ENCODE measurements at places on chromosomes 13 and 19.

- no peak for DNase-seq
Observed at GRCh38 chr19:56142087-56142787, 1.1 kb downstream of the ZNF444 start.

- peak; percentile 77 for DNase-seq
Observed at GRCh38 chr13:98653463-98653985, 76.6 kb upstream of the STK24 start.

DNA sequence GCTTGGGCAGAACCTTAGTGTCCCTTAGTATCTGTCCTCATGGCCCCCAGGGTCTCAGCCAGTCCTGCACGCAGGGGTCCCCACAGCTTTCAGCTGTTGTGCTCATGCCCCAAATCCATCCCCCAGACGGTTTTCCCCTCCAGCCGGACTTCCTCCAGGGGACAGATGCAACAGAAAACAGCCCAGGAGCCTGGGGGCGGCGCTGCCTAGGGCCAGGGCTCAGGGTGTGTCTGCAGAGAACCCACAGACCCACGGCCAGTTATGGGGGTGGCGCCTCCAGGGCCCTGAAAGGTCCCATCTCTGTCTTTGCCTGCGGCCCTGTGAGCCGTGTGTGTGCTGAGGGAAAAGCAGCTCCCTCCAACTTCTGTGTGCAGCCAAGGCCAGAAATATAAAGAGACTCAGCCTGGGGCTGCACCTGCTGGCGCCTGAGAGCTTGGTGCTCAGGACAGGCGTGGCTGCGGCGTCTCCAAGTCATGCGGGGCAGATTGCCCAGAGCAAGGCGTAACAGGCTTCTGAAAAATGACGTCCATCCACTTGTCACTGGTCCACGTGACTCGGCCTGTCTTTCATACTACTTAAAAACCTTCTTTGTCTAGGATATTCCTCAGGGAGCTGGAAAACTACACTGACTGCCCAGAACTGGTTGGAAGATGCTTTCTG, 22.1 kb upstream of the F7 start:
- DNase-seq: no peak

DNA sequence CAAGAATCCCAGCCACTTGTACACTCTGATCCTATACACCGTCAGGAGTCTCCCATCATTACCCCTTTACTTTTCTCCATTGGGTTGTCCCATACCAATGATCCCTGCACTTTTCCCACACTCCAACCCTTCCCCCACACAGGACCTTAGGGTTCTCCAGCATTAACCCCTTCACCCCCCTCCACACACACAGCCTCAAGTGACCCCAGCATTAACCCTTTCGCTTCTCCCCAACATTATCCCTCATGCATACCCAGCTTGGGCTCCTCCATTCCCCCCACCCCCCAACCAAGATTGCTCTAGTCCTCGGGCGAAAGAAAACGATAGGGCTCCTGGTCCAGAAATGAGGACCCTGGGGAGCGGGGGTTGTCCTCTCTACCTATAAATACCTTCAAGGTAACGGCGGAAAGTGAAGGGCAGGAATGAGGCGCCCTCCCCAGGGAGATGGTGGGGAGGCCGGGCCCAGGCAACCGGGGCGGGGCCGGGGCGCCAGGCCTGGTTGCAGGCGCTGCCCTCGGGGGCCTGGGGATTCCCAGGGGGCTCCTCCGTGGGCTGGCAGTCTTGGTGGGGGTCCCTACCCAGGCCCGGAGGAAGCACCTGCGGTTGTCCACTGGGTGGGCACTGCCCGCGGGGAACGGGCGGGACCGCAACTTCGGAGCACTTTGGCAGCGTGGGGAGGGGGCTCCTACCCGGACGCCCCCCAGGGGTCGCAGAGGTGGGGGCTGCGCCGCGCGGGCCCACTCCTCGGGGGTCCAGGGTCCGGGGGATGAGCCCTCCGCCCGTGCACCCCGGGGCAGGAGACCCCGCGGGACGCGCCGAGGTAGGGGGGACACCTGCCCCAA, 757 bp downstream of the WIZ start:
- DNase-seq: no peak

DNA sequence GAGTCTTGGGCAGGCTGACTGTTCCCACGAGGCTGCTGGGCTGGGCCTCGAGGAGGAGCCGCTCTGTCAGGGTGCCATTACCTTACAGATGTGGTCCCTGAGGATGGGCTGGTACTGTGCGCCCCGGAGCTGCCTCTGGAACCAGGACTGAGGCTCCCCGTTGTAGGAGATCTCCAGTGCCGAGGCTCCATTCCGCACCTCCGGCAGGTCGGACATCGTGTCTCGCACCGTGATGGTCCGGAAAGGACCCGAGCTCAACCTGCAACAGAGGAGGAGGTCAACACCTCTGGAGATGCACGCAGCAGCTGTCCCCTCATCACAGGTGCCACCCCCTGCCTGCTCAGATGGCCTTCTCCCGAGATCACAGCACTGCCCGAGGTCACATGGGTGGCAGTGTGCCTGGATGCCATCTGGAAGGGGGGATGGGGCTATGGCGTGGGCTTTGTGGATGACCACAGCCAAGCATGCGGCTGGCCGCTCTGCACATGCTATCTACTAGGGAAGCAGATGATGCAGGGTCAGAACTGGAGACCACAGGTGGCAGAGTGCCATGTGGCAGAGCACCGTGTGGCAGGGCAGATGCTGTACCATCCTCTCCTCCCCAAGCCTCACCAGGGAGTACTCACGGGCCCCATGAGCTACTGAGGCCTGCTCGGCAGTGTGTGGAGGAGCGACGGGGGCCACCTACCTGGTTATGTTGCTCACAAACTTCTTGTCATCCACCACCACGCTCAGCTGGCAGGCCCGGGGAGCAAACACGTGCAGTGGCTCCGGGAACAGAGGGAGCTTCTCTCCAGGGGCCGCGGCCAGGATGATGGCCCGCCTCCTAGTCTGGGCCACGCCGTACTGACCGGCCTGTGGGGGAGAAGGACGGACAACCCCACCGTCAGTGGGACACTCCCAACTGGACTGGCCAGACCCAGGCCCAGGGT, 18.3 kb upstream of the EIF3G start:
- DNase-seq: no peak

DNA sequence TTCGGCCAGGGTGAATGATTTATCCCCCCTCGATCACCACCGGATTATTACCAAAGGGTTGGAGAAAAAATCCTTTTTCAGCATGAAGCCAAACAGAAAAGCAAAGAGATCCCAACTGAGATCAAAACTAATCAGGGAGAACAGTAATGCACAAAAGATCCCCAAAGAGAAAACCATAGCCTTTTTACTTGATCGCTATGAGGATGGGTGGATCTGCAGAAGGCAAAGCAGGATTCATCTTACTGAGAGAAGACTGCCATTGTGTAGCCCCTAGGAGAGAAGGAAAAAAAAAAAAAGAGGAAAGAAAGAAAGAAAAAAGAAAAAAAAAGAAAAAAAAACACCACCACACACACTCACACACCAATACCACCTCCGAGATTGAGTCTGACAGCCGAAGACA, at the start of gene FGF14:
FGF14 (minus strand) TSS at position 283 of the 400 bp plus-strand sequence.
- no peak for DNase-seq

DNA sequence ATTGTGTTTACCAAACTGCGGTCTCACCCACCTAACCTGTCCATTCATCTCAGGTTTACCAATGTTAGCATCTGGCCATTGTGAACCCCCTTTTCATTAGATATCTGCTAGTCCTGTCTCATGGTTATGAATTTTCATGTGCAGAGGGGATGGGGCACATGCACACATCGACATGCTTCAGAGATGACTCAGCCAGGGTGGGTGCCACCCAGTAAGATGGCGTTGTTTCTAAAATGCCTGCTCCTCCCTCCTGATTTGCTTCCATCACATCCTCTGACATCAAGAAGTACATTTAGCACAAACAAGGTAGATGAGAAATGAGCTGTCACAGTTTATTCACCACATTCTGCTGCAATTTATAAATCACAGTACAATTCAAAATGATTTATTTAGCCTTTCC, 51.3 kb downstream of the GPALPP1 start:
- no peak for DNase-seq

DNA sequence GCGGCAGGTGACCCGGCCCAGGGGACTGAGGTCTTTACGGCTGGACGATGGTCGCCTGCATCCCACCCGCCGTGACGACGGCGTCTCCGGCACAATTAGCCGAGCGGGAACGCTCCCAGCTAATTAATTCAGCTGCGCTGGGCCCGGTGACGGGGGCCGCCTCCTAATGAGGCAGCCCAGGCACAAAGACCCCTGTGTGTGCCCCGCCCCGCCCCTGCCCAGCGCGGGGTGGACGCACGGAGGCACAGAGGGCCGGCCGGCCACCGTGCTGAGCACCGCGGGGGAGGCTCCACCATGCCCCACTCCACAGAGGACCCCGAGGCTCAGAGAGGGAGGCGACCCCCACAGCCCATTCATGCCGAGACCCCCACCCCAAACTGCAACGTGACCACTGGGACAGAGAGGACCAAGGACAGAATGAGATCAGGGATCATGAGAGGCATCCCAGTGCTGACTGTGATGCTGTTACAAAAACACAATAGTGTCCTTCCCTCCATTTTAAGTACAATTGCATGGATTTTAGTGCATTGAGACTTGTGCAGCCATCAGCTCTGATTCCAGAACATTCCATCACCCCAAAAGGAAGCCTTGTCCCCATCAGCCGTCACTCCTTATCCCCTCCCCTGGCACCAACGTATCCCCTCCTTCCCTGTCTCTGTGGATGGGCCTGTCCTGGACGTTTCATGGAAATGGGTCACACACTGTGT, 17.0 kb downstream of the EFNA2 start:
- no peak for DNase-seq

GRCh38 chr13:76222511-76222910, 586.4 kb downstream of the LMO7 start:
- no peak for DNase-seq

- peak; percentile 5 for DNase-seq
Observed at GRCh38 chr13:100815476-100816046, 141.0 kb upstream of the TMTC4 start.

- DNase-seq: no peak
Observed at GRCh38 chr19:29413435-29413834, 112.4 kb upstream of the VSTM2B start.

GRCh38 chr13:112450904-112451240, 74.7 kb downstream of the SPACA7 start:
- no peak for DNase-seq

DNA sequence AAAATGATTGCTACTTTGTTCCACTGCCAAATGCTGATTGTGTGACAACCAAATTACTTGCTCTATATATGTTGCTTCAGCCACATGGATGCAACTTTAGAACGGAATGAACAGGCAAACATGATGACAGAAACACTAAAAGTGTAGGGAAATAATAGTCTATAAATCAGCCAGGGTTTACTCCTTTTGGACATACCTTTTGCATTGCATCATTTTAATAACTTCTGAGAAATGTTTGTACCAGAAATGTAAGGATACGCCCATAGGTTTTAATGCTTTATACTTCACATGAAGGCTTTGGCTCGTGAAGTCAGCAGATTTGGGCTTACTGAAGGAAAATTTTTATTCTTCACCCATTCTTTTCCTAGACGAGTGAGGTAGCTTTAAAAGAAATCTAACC, 141.0 kb downstream of the POSTN start:
- peak; percentile 50 for DNase-seq

DNA sequence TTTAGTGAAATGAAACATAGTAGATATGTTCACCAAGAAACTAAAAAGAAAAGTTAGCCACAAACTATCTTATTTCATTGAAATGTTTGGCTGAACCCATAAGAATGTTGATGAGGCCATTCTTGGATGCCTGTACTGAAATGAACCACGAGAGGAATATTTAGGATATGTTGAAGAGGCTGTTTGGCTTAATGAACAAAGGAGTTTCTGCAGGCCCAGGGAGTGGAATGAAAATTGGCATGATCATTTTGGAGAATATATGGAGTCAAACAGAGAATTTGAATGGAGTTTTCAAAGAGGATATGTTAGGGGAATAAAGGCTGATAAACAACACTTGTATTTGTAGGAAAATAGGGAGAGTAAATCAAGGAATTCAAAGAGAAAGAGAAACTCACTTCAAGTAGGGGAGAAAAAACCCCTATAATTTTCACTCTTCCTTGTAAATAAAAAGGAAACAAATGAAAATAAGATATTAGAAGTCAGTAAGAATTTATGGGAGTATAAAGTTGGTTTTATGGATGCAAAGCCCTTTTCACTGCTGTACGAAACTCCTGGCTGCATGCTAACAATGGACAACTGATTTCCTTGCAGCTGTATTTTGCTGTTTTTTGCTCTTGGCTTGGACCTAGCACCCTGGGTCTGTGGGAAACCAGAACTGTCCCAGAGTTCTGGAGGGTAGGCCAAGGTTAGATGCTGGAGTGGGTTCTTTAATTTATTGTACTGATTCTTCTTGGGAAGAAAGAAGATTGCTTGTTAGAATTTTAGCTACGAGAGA, 36.5 kb downstream of the KL start:
- peak; percentile 29 for DNase-seq

DNA sequence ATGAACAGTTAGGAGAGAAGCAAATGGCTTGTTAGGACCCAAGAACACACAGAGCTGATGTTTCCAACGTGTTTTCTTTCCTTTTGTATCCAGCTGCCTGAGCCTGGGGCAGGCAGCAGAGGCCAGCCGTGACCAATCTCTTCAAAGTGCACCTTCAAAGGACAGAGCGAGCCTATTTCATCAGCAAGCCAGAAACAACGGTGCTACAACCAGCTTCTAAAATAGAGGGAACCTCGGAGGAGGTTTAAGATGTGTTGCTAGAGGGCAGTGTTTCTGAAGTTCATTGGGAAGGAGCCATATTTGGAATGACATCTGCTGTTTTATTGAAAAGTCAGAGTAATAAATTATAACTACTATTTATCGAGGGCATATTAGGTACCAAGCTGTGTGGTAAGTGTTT, 56.2 kb upstream of the RFC3 start:
- DNase-seq: peak; percentile 19

DNA sequence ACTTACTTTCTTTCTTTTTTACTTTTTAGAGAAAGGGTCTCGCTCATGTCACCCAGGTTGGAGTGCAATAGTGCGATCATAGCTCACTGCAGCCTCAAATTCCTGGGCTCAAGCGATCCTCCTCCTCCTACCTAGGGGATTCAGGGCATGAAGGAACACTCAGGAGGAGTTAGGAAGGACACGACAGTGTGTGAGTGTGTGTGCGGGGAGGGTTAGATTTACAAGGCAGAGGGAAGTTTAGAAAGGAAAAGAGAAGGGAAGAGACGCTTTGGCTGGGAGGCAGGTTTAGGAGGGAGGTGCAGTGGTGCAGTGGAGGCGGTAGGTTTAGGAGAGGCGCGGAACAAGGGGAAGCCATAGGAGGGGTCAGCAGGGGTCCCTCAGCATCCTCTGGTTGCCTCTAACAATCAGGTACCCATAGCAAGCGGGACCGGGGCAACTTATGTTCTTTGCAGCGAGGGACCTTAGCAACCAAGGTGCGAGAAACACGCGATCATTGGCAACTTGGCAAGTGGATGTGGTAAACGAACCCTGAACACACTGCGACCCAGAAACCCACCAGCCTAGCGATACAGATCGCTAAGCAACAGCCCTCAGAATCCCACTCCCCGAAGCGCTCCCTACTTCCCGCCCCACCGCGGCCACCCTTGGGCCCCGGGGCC, 501 bp downstream of the SIRT2 start:
- DNase-seq: peak; percentile 22
